Muscle of back (tissue), 13 donors: ENCODE measurements at places on chromosomes 2 and 18.
A peak's percentile ranks its signal among the peaks of the same experiment; 100 is the strongest.

- DNase-seq, result no peak
Measured at GRCh38 chr18:33181016-33181415, 259.5 kb downstream of the CCDC178 start.

DNA sequence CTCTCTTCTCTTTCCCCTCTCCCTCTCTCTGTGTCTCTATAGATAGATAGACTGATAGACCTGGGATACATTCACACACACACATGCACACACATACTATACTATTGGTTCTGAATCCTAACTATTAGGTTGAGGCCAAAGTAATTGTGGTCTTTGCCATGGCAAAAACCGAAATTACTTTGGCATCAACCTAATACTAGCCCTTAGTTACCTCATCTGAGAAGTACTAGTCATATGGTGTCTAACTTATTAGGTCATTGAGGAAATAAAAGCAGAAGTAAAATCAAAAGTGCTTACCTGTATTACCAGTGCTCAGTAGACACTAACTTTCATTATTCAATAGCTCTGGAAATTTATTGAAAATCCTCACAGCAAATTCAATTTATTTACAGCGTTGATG is 451.5 kb downstream of the EPHA4 start:
- DNase-seq, result no peak

DNA sequence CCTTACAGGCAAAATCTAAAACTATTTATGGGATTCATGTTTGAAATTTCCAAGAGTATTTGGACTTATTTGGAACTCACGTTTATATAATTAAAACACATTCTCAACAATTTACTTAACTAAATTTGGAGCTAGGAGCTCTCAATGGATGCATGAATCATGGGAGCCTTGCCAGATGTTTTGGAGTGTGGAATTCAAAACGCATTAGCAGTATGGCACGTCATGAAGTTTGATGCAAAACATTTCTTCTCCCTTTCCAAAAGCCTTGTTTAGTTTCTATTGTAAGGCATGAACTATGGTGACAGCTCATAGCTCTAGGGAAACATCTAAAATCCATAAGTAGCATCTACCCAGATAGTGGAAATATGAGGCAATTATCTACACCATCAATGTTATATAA is 701.6 kb downstream of the SATB2 start:
- peak; percentile 16 for DNase-seq

GRCh38 chr2:69561101-69561500 is 82.4 kb downstream of the AAK1 start:
- DNase-seq, result no peak

- no peak for DNase-seq
Measured at GRCh38 chr2:145220496-145220895, 700.6 kb upstream of the ZEB2 start.

- DNase-seq, result no peak
Measured at GRCh38 chr18:1599196-1599595, 694.5 kb downstream of the ADCYAP1 start.

DNA sequence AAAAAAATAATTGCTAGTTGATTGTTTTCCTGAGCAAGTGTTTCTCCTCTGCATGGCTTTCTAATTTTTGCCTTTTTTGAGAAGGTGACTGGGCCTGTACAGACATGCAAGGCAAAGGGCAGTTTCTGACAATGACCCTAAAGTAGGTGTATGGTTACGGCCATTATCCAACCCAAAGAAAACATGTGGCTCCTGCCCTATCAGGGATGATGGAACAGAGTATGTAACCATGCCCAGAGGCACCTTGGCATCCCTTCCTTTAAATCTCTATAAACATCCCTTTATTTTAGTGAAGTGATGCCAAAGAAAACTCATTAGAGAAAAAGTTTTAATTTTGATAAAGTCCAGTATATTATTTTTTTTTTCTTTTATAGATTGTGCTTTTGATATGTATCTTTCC is 217.5 kb downstream of the LPIN1 start:
- DNase-seq, result no peak

- DNase-seq, result no peak
Measured at GRCh38 chr2:109052922-109053321, 63.9 kb upstream of the EDAR start.

DNA sequence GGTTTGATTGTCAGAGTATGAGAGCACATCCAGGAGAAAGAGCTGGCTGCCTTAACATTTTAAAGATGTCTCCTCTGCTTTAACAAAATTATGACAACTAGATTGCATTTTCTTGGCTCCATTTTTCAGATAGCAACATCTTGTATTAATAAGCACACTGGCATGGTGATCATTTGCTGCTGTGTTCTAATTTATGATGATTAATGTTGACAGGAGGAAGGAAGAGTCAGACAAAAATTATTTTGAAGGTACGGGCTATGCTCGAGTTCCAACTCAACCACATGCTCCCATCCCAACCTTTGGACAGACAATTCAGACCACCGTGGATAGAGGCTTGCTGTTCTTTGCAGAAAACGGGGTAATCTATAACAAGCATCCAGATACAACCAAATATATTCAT is 98.2 kb upstream of the TTC39C start:
- DNase-seq, result no peak

- no peak for DNase-seq
Measured at GRCh38 chr2:238682536-238682935, 165.3 kb upstream of the TWIST2 start.

- no peak for DNase-seq
Measured at GRCh38 chr2:26595146-26595545, 46.0 kb downstream of the CIB4 start.

DNA sequence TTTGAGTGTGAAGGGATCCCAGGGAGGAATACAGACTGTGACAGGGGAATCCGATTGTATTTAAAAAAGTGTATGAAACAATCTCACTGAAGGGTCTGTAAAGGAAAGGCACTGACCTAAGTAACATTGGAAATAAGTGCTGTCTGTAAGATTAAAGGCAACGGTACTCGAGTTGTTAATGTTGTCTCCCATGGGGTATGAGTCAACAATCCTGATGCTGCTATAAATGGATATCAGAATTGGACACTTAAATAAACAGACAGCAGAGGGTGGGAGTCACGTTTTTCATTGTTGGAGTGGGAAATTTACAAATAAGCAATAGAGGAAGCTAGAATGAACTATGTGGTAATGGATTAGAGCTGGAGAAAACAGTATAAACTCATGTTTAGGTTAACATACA is 452.4 kb upstream of the RGPD4 start:
- peak; percentile 16 for DNase-seq

DNA sequence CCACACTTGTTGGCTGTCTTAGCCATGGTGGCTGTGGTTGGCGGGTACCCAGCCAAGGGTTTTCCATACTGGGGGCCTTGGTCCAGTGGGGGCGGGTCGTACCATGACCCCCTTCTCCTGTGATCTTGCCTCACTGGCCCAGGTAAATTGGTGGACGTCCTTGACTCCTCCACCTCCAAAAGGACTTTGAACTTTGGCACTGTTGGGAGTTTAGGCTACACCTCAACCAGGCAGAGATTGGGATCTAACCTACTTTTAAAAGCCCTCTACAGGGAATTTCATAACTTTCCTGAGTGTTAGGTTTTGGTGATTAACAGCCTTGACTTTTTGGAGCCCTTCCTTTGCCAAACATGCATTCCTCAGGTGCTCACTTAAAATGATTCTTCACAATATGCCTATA is 106.7 kb downstream of the NEDD4L start:
- DNase-seq, result no peak

DNA sequence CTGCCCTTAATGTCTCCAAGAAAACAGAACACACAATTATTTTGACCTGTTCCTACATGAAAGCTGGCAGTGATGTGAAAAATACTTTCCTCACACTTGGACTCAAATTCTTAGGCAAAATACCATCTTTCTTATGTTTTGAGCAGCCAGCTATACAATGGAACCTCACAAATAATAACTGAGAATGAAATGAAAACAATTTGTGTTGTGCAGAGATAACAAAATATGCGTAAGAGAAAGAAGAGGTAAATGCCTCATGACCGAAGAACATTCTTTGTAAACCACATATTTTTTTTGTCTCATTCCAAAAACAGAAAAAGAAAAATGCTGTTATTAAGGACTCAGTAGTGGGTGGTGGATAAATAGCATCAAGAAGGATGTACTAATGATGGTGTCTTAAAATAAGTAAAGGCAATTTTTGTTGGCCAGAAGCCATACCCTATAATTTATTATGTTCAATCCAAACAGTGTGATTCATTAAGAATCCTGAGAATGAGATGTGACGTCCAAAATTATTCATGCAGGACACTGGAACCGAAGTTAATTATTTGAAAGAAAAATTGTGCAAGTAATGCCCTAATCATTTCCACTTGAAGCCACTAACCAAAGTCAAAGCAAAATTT is 193.0 kb upstream of the NETO1 start:
- no peak for DNase-seq

DNA sequence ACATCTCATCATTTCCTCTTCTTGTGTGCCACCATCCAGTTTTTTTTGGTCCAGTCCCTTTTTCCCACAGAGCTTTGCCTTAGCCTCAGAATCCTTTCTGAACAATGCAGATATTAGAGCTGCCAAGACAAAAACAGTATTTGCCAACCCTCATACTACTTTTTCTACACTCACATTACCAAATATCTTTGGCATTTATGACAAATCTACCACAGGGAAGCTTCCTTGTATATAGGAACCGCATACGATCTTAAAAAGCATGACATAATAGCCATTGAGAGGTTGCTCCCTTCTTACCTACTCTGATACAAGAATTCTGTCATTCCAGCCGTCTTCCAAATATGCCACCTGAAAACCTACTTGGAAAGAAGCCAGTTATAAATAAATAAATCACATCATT is 9.4 kb downstream of the ZNF24 start:
- no peak for DNase-seq

GRCh38 chr2:105869341-105869740 is 124.6 kb downstream of the NCK2 start:
- no peak for DNase-seq

DNA sequence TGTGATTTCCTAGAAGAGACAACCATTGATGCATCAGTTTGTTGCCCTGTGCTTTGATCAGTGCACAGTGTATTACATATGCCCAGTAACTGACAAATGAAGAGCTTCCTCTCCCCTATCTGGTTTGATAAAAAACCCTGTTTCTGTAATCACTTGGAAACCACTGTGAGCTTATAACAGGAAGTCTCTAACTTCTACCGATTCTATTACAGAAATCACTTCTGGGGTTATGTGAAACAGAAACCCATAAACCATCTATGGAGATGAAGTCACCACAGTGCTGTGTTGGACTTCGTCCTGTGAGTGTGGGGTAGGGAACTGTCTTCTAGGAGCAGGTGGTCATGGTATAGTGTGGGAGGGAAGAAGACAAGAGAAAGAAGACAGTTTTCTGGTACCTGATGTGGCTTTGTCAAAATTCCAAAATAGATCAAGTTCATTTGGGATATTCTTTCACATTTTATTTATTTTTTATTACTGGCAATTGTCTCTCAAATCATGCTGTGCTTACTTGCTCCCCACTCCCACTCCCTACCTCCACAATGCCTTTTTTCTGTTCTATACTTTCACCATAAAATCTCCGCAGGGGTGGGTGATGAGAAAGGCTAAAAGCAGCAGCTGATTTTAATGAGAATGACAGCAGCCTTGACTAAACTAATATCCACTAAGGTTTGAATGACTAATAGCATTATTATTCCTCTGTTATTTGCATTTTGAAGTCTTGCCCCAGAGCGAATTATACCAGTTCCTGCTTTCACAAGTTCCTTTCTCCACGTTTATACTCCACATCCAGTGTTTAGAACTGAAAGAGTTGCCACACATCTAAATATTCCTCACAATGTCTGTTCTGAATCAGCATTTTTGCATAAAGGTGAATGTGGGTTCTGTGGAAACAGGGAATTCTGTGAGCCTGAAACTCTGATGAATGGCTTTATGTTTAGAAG is 41.7 kb upstream of the RND3 start:
- no peak for DNase-seq

DNA sequence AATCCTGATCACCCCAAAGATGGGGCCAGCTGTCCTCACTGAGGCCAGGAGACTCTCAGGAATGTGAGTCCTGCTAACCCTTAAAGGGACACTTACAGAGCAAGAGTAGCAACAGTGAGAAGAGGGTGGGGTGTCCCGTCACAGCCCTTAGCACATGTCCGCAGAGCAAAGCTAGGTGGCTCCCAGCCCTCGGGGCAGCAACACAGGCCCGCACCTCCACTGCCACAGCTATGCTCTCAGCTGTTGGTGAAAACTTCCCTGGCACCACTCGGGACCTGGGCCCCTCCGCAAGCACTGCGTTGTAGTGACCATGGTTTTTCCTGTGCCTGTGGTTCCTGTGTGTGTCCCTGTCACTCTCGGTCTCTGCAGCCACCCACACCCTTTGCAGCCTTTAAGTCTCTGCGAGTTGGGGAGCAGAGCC is 76.4 kb upstream of the UXS1 start:
- no peak for DNase-seq

GRCh38 chr2:65647249-65647842 is 214.9 kb upstream of the SPRED2 start:
- no peak for DNase-seq

DNA sequence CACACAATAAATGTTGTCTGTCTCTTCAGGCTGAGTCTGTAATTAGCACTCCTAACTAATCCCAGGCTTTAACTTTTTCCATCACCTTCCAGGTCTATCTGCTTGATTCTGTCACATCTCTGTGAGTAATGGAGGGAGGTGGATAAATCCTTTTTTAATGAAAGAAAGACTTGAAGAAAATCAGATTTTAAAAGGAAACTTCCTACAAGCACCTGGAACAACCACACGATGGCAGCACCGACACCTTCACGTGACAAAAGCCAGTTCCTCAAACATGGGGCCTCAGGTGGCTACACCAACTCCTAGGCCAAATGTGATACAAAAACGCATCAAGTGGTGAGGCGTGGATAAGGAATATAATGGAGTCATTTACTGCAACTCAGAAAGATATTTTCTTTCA is 41.8 kb downstream of the TGFBRAP1 start:
- no peak for DNase-seq

- no peak for DNase-seq
Measured at GRCh38 chr18:43485545-43485963, 208.3 kb upstream of the SYT4 start.

- DNase-seq, result no peak
Measured at GRCh38 chr18:58102875-58103274, 58.8 kb downstream of the NEDD4L start.

- DNase-seq, result peak; percentile 34
Measured at GRCh38 chr2:28750316-28751251, 1.0 kb upstream of the PPP1CB start.

DNA sequence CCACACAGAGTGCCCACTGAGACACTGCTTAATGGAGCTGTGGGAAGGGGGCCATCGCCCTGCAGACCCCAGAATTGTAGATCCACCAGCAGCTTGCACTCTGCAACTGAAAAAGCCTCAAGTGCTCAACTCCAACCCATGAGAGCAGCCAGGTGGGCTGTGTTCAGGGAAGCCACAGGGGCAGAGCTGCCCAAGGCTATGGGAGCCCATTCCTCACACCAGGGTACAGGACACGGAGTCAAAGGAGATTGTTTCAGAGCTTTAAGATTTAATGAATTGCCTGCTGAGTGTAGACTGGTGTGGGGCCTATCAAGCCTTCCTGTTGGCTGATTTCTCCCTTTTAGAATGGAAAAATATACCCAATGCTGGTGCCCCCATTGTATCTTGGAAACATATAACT is 17.2 kb downstream of the TPO start:
- no peak for DNase-seq

GRCh38 chr2:109428841-109429566 is 184.8 kb downstream of the SEPTIN10 start:
- DNase-seq, result no peak
